ENCODE measurements at places on chromosomes 5 and 9. TPM values are rescaled to one million over a fixed set of nuclear protein-coding genes. Genes with fewer than 3 reads are reported as not detected.
A peak's percentile ranks its signal among the peaks of the same experiment; 100 is the strongest.

DNA sequence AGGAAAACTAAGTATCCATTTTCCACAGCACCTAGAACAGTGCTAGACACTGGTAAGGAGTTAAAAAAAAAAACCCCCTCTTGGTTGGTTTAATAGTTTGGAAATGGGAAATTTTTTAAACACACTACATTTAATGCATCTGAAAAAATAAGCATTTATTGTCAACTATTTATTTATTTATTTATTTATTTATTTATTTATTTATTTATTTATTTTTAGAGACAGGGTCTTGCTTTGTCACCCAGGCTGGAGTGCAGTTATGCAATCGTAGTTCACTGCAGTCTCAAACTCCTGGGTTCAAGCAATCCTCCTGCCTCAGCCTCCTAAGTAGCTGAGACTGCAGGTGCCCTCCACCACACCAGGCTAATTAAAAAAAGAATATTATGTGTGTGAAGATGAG lies 51.6 kb downstream of the SNCAIP start:
- no peaks in the 10 kb centered on the region for H3K27me3 ChIP-seq
- no peaks in the 10 kb centered on the region for H3K36me3 ChIP-seq
- no peak overlapping the region for H3K27ac ChIP-seq

GRCh38 chr5:9363449-9363848 lies 182.4 kb downstream of the SEMA5A start:
- no peaks in the 10 kb centered on the region for H3K27me3 ChIP-seq
- H3K4me1 ChIP-seq: no peaks in the 10 kb centered on the region
- no peak overlapping the region for H3K4me3 ChIP-seq
- H3K27ac ChIP-seq: no peak overlapping the region
- DNase-seq: no peak

Gene GMCL2
- not detected for total RNA-seq

GRCh38 chr5:96142786-96143434 lies 181.3 kb upstream of the ELL2 start:
- no peaks in the 10 kb centered on the region for H3K4me1 ChIP-seq
- H3K4me3 ChIP-seq: no peak overlapping the region
- no peak overlapping the region for H3K27ac ChIP-seq
- no peaks in the 10 kb centered on the region for H3K27me3 ChIP-seq

DNA sequence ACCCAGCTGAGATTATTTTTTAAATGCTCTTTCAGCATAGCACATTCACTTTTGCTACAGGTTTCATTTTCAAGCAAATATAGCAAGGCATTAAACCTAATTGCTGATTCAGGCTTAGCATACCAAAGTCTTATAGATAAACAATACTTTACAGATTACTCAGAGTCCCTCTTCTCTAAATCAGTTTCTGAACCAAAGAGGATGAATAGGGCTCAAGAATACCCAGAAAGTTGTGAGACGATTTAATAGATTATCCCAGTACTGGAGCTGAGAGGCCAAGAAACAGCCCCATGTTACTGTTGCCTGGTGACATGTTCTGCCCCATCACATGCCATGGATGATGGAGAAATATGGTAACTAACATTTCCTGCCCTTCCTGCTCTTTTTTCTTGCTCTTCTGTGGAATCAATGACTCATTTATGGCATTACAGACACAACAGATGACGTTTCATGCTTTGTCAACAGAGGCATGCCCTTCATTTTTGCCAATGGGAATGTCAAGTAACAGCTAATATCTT lies 18.1 kb upstream of the SSBP2 start:
- H3K36me3 ChIP-seq: no peaks in the 10 kb centered on the region
- DNase-seq: peak; percentile 94
- H3K27ac ChIP-seq: peak overlapping the region; percentile 67
- H3K4me1 ChIP-seq: peaks cover 10% of the 10 kb centered on the region

Gene ZNF883
- not detected for total RNA-seq

Gene PRDM9
- total RNA-seq: not detected

GRCh38 chr9:10571699-10572098 lies 41.1 kb downstream of the PTPRD start:
- H3K27ac ChIP-seq: no peak overlapping the region
- no peaks in the 10 kb centered on the region for H3K4me1 ChIP-seq
- H3K4me3 ChIP-seq: no peak overlapping the region
- no peak for DNase-seq
- no peaks in the 10 kb centered on the region for H3K27me3 ChIP-seq
